Stimulated activated CD8-positive, alpha-beta memory T cell treated with anti-CD3 and anti-CD28 coated beads, Interleukin-12 subunit alpha, Interleukin-12 subunit beta, amount 100 ng/mL, for 1 hour (primary cell): ENCODE measurements at places on chromosomes 1 and 21.

GRCh38 chr1:236078993-236079392, 14.1 kb upstream of the NID1 start:
- no peak for DNase-seq

- DNase-seq: peak; percentile 62
Observed at GRCh38 chr1:25549273-25550154, 6.1 kb downstream of the LDLRAP1 start.

DNA sequence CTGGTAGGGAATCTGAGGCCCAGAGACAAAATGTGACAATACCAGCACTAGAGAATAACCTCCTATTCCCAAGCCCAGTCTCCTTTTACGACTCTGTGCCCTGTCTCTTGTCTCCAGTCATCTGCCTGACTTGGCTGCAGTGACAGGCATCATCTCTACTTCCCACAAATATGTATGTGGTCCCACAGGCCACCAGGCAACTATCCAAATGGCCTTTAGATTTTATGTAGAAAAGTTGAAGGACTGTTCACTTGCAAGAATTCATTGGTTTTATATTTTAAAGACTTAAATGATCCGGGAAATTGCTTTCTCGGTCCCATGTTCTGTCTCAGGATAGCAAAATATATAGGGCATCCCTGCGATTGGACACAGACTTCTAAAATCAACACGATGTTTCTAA, 11.6 kb downstream of the KRTAP24-1 start:
- DNase-seq: no peak

DNA sequence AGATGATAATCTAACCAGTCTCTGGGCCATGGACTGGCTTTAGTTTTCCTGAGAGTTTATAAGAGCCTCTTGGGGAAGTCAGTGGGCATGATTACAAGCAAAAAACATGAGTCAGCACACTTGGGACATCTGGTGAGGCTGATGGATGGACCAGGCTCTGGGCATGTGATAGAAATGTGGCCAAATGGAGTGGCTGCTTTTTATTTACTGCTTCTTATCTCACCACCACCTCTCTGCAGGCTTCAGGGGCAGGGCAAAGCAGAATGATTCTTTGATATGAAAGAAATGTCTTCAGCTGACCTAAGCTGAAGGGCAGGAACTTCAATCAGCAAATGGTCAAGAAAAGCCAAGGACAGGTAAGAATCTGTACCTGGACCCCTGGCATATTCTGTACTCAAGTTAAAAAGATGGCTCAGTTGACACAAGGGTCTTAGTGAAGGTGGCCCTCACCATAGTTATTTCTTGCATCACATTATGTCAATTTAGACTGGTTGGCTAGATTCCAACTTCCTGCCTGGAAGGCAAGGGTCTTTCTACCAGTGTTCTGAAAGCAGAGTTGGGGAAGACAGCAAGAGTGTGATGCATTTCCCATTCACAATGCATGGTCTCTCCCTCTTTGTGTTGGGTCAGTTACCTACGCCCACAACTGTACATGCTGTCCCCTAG, 162.8 kb downstream of the FASLG start:
- no peak for DNase-seq

DNA sequence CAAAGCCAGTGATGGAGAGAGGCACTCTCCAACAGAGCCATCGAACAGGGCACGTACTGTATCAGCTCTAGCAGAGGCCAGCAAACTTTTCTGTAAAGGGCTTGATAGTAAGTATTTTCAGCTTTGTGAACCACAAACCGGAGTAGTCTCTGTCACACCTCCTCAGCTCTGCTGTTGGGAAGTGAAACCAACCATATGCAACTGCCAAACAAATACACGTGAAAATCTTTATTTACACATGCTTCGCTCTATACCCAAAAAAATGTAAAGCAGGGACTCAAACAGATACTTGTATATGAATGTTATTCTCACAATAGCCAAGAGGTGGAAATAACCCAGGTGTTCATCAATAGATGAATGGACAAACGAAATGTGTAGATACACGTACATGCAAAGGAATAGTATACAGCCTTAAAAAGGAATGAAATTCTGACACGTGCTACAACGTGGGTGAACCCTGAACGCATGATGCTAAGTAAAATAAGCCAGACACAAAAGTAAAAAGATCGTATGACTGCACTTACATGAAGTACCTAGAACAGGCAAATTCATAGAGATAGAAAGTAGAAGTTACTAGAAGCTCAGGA, 39.0 kb downstream of the SETD4 start:
- DNase-seq: no peak

GRCh38 chr1:200029035-200029821, 1.7 kb downstream of the NR5A2 start:
- DNase-seq: no peak

GRCh38 chr1:232123775-232124659, 497.4 kb downstream of the DISC1 start:
- no peak for DNase-seq

DNA sequence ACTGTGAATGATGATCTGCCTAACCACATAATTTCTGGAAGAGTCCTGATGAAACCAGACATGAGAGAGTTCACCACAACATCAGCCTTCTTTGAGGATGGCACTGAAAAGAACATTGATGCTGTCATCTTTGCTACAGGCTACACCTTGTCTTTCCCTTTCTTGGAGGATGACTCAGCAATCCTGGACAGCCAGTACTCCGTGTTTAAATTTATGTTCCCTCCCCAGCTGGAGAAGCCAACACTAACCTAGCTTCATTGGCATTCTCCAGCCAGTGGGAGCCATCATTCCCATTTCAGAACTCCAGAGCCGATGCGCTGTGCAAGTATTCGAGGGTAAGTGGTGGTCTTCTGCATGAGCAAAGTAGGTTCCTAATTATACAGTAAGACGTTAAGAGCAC, 164.1 kb upstream of the POGK start:
- DNase-seq: no peak

DNA sequence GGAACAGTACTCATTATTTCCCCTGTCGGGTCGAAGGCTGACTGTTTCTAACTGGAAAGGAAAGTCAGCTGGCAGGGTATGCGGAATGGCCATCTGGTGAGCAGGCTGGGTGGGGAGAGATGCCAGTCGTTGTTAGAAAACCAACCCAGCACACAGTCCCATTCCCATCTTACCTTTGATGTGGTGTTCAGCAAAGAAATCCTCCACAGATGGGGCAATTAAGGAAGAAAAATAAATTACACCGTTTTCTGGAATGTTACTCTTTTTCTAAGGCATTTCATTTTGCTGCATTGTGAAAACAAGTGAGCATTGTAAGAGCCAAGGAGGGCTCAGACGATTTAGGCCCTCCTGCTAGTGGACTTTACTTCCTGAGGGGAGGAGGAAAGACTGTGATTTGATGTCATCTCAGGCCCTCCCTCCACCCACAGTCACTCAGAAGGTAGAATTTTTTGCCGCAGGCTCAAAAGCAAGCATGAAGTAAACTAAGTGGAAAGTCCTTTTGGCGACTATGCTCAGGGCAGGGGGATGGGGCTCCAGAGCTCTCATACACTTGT, at the start of gene SLC16A4:
SLC16A4 (minus strand) TSS at position 335 of the 554 bp plus-strand sequence. CDS start 1,703 bp downstream, outside the sequence.
- no peak for DNase-seq

DNA sequence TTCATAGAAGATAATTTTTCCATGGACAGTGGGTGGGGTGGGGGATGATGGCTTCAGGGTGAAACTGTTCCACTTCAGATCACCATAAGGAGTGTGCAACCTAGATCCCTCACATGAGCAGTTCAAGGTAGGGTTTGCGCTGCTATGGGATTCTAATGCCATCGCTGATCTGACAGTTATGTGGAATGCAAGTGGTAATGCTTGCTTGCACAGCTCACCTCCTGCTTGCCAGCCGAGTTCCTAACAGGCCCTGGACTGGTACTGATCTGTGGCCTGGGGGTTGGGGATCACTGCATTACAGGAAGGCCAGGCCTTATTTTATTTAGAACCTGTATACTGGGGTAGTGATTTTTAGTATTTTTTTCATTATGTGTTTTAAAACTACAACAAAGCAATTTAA, 22.0 kb downstream of the MAN1A2 start:
- no peak for DNase-seq

- no peak for DNase-seq
Observed at GRCh38 chr1:165537356-165538109, 6.3 kb upstream of the LRRC52 start.

DNA sequence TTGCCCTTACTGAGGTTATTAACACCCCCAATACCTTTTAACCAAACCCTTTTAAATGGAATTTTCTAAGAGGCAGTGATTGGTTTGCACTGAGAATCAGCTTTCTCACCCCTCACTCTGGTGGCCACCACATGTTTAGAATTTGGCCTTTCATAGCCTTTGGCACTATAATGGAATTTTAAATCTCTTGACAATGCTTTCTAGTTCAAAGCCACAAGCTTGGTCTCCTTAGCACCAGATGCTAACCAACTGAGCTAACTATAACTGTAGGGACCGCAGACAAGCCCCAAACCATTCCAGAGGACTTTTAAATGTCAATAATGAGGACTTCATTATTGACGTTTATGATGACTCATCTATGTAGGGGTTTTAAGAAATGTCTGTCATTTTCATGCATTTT, 238.7 kb upstream of the SNX7 start:
- DNase-seq: no peak

DNA sequence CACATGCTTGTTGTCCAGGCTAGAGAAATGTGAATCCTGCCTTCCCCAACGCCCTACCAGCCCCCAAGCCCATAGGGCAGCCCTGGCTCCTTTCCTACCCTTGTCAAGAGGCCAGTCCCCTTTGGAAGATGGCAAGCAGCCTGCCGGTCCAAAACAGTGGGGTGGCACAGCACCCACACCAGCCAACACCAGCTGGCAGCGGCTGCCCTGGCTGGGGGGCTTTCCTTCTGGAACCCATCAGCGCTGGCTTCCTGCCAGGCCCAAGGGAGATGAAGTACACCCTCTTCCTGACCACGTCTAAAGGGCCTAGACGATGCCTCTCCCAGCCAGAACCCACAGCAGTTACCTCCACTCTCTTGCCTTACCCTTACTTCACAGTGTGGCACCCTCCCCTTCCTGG, 24.2 kb downstream of the KCNN3 start:
- DNase-seq: no peak

- no peak for DNase-seq
Observed at GRCh38 chr1:239810061-239810481, 281.6 kb upstream of the FMN2 start.

DNA sequence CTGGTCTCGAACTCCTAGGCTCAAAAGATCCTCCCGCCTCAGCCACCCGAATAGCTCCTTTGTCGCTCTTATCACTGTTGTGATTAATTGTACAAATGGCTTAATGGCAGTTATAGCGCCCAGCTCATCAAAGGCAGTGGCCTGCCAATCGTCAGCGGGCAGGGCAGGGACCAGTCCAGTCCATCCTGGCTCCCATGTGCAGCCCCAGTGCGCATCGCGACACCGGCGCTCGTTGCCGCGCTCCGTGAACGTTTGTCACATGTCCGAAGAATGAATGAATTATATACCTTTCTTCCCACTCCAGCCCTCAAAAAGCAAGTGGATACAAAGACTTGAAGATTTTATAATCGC, 18.4 kb downstream of the MTX1 start:
- no peak for DNase-seq

- DNase-seq: no peak
Observed at GRCh38 chr1:210252621-210253051, 20.0 kb downstream of the SERTAD4 start.

DNA sequence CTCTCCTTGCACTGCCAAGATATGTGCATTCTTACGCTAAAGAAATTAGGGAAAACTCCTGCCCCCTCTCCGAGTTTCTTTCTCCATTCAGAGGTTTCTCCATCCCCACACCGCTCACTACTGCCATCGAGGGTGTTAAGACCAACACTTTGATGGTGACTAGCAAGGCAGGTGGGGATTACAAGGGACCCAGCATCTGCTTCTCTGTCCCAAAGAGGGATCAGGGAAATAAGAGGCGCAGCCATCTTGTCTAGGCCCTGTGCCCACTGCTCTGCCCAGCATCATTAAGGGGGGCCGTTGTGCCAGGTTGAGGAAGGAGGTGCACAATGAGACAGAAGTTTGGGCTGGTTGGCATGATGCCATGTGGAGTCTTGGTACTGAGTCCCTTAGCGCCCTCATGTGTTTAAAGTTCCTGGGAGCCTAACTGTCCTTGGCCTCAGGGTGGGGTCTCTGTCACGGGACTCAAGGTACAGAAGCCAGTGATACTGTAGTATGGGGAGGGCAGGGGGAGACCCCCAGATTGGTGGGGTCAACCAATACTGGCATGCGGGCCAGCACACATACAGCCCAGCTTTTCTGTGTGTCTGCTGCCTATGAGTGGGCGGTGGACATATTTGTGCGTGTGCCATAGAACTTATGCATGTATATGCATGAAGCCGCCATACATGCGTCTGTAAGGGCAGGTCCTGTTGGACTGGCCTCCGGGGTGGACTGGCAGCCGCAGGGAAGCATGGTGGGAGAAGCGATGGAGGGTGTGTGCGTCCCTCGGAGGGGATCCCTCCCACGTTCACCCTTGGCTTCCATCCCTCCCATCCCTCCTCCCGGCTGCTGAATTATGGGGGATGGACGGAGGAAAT, 5.5 kb downstream of the EFNA3 start:
- DNase-seq: no peak

DNA sequence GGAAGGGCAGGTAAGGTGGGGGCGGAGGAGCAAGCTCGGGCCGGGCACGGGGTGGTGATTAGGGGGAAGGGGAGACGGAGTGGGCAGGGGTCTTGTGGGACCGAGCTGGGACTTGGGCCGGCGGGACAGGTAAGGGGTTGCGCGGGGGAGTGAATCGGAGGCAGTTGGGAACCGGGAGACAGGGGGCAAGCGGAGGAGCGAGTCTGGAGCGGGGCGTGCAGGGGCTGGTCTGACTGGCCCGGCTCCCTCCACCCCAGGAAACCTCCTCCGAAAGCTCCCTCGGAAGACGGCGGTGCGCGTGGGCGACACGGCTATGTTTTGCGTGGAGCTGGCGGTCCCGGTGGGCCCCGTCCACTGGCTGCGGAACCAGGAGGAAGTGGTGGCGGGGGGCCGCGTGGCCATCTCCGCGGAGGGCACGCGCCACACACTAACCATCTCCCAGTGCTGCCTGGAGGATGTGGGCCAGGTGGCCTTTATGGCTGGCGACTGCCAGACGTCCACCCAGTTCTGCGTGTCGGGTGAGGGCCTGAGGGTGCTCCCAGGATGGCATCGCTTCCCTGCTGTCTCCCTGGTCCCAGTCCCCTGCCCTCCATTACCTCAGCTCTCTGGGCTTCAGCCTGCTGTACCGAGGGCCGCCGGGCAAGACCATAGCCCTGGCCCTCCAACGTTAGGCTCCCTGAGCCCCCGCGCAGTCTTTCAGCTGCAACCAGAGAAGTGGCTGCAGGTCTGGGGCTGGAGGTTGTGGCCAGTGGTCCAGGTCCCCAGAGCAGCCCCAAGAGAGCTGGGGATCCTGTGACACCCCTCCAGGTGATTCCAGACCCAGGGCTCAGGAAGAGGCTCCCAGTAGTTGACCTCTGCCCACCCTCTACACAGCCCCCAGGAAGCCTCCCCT, 6.3 kb downstream of the OBSCN start:
- DNase-seq: no peak

- no peak for DNase-seq
Observed at GRCh38 chr1:246302711-246303317, 204.3 kb downstream of the SMYD3 start.

- DNase-seq: no peak
Observed at GRCh38 chr1:206716159-206716869, 31.6 kb downstream of the MAPKAPK2 start.

- no peak for DNase-seq
Observed at GRCh38 chr1:110201157-110201825, 8.8 kb upstream of the KCNC4 start.
